ENCODE measurements at places on chromosomes 4 and X. TPM values are rescaled to one million over a fixed set of nuclear protein-coding genes. Genes with fewer than 3 reads are reported as not detected.

DNA sequence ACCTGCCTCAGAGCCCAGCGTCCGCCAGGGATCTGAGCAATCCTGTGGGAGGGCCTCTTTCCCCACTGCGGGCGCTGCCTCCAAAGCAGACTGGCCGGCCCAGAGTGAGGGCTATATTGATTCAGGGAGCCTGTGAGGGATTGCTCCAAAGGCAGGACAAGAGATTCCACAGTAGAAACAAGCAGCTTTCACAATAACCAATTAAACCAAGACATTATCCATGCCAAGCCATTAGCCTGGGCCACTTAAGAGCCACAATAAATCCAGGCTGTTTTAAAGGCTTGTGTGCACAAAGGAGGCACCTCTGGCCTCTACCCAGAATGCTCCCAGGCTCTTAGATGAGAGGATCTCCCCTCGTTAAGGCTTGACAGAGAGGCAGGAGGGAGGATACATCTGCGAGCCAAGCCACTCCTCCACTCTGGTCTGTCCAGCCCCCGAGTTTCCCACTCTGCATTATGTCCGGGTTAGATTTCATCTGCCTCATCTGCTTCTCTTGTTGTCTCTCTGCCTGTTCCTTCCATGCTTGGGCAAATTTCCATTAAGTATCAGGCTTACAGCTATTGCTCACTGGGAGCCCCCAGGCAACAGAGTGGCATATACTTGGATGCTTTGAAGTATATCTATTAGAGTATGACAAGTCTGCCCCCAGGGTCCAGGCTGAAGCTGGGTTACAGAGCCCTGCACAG, 357.9 kb downstream of the UNC5C start:
- no peak for DNase-seq

- no peak for DNase-seq
Measured at GRCh38 chr4:62661821-62662220, 1461.7 kb downstream of the ADGRL3 start.

- peak; percentile 63 for DNase-seq
Measured at GRCh38 chr4:92091335-92091734, 212.4 kb upstream of the GRID2 start.

DNA sequence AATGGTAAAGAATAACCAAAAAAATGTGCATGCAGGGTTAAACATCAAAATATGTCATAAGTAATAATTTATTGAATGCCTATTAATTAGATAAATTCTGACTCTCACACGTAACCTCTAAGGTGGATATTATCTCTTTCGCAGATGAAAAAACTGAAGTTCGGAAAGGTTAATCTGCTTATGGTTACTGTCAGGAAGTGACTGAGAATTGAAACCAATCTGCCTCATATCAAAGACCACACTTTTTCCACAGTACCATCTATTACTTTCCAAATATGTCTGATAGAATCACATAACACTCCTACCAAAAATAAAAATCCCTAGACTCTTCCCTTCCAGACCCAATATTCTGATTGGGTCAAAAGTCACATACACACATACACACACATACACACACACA, 6.2 kb downstream of the CHIC2 start:
- no peak for DNase-seq

GRCh38 chr4:162016991-162017390, 146.8 kb downstream of the FSTL5 start:
- DNase-seq: no peak

DNA sequence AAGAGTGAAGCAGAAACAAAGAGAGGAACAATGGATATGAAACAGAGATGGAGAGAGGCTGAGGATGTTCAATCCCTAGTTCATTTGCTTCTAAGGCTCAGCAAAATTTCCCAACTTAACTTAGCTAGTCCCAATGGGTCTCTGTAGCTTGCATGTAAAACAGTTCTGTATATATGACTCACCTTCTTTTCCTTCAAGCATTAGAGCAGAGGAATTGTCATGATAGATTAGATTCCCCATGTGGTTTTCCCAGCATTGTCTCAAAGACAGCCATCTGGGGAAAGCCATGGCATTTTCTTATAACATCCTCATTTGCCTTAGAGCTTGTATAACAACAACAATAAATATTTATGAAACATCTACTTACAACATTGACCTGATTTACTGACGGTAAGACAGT, 93.9 kb upstream of the GATB start:
- DNase-seq: peak; percentile 33

DNA sequence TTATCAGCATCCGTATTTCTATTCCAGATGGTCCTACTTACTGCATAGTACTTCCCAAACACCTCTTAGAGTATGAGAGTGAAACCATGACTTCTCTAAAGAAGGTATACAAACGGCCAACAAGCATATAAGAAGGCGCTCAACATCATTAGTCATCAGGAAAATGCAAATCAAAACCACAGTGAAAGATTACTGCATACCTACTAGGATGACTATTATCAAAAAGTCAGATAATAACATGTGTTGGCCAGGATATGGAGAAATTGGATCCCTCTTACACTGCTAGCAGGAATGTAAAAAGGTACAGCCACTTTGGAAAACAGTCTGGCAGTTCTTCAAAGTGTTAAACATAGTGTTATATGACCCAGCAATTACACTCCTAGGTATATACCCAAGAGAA, 215.3 kb upstream of the CXorf66 start:
- DNase-seq: peak; percentile 94

DNA sequence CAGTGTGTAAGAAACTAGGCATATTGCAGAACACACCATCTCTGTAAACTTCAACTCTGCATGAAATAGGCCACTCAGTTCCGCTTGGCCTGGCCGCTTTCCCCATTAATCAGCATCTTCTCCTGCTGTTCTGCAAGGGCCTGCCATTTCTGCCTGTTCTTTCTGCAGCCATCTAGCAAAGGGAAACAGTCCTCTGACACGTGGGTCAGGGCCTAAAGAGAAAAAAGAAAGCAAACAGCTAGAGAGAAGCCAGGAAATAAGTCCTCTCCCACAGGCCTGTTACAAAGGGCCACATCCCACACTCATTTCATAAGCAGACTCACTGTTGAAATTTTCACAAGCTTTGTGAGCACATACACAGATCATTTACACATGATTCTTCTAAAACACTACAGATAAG, 130.1 kb downstream of the PDE5A start:
- DNase-seq: no peak

DNA sequence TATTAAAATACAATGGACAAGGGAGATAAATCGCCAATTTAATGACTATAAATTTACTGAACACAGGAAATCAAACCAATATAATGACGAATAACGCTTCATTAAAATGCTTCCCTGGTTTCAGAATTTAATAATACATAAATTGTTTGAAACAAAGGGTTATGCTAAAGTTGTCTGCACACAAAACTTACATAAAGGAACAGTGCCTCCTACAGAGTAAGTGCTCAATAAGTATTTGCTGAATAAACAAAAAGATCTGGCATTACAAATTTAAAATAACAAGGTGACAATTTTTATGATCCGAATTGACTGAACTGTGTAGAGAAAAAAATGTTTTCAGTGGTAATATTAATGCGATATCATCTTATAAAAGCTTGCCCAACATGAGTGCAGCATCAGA, 69.6 kb downstream of the NOCT start:
- no peak for DNase-seq

DNA sequence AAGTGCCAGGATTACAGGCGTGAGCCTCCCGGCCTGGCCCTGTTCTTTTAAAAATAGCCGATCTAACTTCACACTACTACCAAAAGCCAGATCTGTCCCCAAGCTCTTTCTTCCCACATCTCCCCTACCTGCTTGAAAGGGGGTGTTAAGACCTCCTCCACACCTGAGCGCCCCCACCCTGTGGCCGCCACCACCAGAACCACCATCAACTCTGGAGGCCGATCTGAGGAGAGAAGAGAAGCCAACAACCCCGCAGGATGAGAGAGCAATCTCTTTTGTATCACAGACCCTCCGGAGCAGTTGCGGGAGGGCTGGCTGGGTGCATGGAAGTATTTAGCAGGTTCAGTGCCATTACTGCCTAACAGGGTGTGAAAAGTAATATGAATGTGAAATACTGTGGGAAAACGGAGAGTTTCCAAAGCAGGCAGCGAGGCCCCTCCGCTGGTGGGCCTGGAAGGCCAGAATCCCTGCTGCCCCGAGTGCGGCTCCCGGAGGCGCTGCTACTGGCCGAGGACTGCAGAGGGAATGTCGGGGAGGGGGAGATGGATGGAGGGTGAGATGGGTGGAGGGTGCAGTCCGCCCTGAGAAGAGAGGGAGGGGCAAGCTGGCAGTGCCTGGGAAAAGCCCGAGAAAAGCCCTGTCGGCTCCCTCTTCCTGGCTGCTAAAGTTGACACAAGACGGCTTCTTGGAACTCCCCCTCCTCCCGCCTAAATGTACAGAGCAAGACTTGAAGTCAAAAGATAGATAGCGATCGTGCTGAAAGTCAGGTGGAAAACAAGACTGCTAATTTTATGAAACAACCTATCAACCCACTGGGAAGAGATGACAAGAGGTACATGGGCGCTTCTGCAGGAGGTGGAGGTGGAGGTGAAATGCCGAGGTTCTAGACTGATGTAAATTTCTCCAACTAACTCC, 22.3 kb downstream of the HAND2 start:
- DNase-seq: no peak

DNA sequence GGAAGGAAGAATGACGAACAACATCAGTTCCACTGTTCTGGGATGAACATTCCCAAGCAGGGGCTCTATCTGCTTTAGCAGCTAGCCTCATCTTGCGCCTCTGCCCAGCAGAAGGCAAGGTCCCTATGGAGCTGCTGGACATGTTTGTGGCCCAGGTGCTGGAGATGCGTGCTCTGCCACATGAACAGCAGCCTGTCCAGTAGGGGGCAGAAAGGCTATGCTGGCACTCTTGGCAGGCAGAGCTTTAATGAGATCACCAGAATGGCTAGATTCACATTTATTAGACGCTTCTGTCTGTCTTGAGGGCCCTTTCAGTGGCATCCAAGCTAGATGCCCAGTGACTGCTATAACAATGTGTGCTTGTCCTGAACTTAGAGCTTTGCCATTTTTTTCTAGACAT, 1826.0 kb downstream of the STIM2 start:
- DNase-seq: peak; percentile 46

- peak; percentile 33 for DNase-seq
Measured at GRCh38 chrX:78384486-78384885, 57.1 kb upstream of the CYSLTR1 start.

- DNase-seq: no peak
Measured at GRCh38 chr4:90536408-90536807, 409.2 kb downstream of the CCSER1 start.

DNA sequence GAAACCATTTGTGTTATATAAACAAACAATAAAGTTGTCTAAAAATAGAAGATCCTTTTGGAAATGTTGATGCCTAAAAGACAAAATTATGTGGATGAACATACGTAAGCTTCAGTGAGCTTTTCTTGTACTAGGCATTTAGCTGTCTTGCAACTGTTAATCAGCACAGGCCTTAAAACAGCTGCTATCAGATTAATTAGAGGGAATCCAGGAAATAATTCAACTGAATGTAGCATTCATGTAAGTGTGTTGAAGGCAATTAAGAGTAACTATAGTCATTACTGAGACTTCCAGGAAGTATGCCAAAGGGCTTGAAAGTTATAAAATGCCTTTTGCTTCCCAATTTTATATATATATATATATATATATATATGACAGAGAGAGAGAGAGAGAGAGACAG, 248.7 kb downstream of the IL1RAPL1 start:
- no peak for DNase-seq

Gene PLAC8
- not detected for total RNA-seq

Gene SLC49A3
- total RNA-seq: not detected

Gene CFAP99
- total RNA-seq: not detected

Gene NUP62CL
- total RNA-seq: not detected

Gene KCTD8
- total RNA-seq: 0.23 TPM

Gene TLR2
- not detected for total RNA-seq

Gene CPLX1
- total RNA-seq: not detected

Gene BANK1
- not detected for total RNA-seq
